Activated CD4-positive, alpha-beta T cell treated with anti-CD3 and anti-CD28 coated beads for 48 hours (primary cell): ENCODE measurements at places on chromosomes 16 and 17.
A peak's percentile ranks its signal among the peaks of the same experiment; 100 is the strongest.

DNA sequence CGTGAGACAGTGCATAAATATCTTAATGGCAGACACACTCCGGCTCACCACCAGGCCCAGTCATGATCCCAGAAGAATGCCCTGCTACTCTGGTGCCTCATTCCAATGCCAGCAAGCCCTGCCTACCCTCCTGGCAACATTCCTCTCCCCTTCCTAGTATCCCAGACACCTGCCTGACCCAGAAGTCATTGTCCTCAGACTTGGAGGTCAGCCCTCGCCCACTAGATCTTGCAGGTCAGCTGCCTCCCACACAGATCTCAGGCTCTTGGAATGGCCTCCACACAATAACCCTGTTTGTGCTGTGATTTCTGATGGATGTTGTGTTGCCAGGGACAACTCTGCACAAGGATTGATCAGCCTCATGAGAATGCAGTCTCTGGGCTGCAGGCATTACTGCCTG, 1.8 kb upstream of the TEX2 start:
- DNase-seq, result no peak

DNA sequence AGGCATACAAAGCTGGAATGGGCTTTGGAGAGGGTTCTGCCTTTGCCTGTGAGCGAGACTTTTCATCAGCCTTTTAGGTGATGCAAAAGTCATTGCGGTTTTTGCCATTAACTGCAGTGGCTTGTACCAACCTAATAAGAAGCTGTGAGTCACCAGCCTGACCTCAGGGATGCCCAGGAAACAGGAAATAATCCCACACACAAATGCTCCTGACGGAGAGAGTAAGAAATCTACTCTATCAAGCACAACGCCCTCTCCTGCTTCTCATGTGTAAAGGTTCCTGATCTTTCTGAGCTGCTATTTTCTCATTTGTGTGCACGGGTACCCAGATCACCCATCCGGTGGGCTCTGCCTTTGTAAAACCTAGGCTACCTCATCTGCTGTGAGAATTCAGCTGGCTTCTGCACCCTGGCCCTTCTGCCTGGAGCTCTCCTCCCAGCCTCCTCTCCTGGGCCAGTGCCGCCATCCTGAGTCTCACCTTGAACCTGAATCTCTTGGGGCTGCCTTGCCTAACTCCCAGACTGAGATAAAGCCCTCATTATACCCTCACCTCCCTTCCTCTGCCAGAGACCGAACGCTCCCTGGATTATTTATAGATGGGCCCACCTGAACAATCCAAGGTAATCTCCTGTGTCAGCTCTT, 299.7 kb downstream of the C16orf95 start:
- no peak for DNase-seq

GRCh38 chr17:31523862-31524730, 132.6 kb downstream of the RAB11FIP4 start:
- DNase-seq, result no peak

GRCh38 chr17:74532115-74532514, 840 bp upstream of the CD300LB start:
- peak; percentile 18 for DNase-seq

DNA sequence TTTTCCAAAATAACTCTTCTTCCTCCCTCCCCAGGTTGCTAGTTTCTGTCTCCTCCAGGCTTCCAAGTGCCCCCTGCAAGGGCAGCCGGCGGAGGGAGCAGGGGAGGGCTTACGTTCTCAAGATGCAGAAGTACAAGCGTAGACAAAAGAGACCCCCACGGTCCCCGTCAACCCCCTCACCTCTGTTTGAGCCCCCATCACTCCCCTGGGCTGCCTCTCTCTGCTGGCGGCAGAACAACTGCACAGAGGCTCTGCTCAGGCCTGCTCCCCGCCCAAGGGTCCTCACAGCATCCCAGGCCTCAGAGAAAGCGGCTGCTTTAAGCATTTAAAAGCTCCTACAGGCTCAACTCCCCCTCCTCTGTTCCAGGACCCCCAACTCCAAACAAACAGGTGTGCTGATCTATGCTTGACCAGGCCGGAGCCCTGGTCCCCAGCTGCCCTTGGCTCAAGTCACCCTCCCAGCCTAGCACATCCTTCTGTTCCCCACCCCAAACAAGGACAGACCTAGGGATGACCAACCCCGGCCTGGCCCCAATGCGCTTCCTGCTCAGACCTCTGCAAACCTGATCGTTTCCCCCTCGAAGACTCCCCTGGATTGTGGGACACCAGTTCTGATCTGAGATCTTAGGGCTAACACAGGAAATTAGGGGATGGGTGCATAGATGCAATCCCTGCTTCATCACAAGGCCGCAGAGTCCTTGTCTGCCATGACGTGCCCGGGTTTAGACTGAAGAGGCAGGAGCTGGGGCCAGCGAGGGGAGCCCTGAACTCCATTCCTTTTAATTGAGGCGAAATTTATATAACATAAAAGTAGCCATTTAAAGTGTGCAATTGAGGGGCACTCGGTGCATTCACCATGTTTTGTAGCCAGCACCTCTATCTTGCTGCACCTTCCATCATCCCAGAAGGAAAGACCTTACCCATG, 17.2 kb upstream of the RBFOX3 start:
- DNase-seq, result no peak

DNA sequence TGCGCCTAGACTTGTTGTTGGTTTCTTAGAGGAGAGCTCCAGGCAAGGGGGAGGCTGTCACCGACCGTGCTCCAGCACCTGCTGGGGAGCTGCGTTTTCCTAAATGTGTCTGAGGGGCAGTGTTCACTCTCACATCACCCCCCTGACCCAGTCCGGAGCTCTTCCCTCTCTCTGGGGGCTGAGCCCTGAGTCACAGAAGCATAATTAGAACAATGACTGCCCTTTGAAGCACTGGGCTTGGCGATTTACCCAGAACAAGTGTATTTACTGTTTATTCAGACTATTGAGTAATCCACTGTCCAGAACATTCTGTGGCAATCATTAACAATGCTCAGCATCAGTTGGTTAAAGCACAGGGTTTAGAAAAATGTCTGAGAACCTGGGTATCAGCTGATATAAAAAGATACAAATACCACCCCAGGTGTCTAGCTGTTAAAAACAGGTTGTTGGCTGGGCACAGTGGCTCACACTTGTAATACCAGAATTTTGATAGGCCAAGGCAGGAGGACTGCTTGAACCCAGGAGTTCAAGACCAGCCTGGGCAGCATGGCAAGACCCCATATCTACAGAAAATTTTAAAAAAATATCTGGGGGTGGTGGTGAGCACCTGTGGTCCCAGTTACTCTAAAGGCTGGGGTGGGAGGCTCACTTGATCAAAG, 8.1 kb downstream of the CES4A start:
- no peak for DNase-seq

GRCh38 chr17:9016941-9017552, 4.3 kb upstream of the NTN1 start:
- DNase-seq, result no peak

DNA sequence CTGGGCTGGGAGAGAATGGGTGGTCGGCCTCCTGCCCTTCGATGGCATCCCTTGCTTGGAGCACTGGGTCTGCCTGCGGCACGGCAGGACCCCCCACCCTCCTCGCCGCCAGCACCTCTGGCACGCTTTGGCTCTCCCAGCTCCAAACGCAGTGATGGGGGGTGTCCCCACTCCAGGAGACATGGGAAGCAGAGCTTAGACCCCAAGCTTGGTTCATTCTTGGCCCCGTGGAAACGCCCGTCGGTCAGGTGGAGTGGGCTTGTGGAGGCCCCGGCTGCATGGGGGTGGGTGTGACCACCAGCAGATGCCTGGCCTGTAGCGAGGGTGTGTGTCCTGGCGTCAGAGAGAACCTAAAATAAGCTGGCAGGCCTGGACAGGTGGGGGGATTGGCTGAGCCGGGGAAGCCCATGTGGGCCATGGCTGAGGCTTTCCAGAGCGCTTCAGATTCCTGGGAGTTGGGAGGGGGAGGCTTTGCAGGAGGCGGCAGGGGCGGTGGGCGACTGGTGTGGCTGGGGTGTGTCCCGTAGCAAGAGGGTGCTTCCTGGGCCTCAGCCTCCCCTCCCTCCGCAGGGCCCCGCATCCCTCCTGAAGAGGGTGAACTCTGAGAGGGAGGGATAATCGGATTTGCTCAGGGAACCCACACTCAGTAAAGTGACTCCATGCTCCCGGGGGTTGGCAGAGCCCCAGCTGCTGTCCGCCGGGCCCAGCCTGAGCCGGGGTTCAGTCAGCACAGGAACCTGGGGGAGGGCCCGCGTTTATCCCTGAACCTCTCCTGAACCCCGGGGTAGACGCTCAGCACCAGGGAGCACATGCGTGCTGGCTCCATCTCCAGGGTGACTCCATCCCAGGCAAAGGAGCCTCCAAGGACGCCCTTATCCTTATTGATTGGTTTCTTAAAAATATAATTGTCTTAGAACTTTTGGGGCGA, 3.4 kb downstream of the CACNA1H start:
- DNase-seq, result no peak
